ENCODE measurements at places on chromosomes 11 and 22.
A peak's percentile ranks its signal among the peaks of the same experiment; 100 is the strongest.

GRCh38 chr22:45885941-45886395, 91.0 kb downstream of the WNT7B start:
- no peak for DNase-seq

- DNase-seq: no peak
Observed at GRCh38 chr11:103792981-103793468, 243.4 kb upstream of the DDI1 start.

- DNase-seq: peak; percentile 68
Observed at GRCh38 chr11:86672007-86672621, at the start of gene ME3. Gene ME3, minus strand, starts transcription at chr11:86672616.

GRCh38 chr11:10911907-10912306, 54.1 kb upstream of the ZBED5 start:
- DNase-seq: no peak

DNA sequence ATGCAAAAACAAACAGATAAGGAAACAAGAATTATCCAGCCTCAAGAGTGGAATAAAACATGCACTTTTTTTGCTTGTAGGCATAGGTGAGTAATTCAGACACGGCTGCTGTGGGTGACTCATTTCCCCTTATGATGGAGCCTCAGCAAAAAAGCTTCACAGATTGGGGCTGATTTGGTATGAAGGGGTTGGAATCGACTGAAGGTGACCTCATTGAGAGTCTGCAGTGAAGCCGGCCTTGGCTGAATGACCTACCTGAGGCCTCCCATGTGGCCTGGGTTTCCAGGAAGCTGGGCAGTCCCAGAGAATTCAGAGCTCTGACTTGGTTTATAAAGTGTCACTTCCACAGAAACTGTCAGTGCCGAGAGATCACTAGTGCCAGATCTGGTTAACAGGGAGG, 34.2 kb upstream of the VPREB1 start:
- no peak for DNase-seq
